NCI-H1436 (cell line): ENCODE measurements at places on chromosomes 6 and 20.

- no peak for DNase-seq
Observed at GRCh38 chr6:165652766-165653165, 10.3 kb downstream of the PDE10A start.

- DNase-seq = no peak
Observed at GRCh38 chr6:83467620-83468036, 36.8 kb upstream of the ME1 start.

DNA sequence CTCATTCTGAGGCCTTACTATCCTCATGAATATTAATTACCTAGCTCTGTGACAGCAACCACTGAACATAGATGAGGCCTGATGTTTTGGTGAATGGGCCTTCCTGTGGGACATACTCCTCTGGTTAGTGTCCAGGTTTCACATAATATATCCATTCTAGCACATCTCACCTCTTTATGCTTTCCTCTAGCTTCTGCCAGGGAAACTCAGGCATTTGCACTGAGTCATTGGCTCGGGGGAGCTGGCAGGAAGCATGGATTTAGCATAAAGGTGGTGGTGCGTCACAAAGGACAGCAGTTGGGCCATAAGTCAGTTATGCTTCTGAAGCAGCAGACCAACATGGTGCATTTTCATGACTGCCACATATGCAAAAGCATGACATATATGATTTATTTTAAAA is 37.5 kb upstream of the TMEM170B start:
- DNase-seq = no peak

DNA sequence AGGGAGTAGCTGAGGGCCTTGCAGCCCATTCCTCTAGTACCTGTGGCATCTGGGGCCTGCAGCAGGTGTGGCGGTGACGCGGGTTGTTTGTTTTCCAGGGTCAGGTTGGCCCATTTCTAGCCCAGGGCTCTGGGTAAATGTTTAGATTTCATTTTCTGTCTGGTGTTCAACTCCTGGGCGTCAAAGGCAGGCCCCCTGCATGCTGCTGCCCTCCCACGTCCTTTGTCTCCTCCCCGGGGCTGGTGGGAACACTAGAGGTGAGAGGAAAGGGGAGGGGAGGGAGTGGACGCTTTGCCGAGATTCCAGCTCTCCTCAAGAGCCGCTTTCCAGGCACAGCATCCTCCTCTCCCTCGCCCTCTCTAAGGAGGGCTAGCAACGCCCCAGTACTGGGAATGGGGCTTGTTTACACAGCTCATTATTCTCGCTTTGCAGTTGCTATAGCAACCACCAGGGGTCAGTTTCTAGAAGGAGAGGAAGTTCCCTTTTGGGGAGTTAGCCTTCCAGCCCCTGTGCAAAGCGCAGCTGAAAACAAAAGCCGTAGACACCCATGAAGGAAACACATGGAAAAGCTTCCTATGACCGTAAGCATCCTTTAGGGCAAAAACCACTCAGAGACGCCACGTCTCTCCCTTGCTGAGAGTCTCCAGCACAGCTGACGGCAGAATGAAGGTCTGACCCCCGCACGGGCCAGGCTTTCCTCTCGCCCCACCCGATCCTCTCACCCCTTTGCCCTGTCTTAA is 170.6 kb downstream of the LY86 start:
- peak; percentile 43 for DNase-seq

DNA sequence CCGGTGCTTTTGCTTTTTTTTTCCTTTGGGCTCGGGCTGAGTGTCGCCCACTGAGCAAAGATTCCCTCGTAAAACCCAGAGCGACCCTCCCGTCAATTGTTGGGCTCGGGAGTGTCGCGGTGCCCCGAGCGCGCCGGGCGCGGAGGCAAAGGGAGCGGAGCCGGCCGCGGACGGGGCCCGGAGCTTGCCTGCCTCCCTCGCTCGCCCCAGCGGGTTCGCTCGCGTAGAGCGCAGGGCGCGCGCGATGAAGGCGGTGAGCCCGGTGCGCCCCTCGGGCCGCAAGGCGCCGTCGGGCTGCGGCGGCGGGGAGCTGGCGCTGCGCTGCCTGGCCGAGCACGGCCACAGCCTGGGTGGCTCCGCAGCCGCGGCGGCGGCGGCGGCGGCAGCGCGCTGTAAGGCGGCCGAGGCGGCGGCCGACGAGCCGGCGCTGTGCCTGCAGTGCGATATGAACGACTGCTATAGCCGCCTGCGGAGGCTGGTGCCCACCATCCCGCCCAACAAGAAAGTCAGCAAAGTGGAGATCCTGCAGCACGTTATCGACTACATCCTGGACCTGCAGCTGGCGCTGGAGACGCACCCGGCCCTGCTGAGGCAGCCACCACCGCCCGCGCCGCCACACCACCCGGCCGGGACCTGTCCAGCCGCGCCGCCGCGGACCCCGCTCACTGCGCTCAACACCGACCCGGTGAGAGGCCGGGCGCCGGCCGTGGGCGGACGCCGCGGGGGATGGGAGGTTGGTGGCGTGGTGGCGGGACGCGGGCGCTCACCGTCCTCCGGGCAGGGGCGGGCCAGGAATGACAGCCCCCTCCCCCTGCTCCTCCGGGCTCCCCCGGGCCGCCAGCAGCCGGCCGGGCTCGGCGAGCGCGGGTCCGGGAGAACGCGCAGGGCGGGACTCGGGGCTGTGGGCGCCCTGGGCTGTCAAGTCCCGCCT is 606 bp downstream of the ID4 start:
- no peak for DNase-seq

DNA sequence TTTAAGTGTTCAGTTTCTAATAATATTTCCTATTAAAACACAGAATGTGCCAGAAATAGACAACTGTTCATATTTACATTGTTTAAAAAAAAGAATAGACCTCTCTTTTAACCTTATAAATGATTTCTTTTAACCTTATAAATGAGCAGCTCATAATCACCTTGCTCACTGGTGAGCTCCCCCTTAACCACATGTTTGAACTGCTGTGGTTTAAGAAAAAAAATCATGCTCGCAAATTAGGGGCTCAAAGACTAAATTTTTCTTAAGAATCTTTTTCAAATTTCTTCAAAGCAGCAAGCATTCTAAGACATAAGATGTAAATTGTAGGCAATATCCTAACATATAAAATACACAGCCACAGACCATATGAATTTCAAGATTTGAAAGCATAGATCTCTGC is 32.8 kb downstream of the FAM8A1 start:
- no peak for DNase-seq

DNA sequence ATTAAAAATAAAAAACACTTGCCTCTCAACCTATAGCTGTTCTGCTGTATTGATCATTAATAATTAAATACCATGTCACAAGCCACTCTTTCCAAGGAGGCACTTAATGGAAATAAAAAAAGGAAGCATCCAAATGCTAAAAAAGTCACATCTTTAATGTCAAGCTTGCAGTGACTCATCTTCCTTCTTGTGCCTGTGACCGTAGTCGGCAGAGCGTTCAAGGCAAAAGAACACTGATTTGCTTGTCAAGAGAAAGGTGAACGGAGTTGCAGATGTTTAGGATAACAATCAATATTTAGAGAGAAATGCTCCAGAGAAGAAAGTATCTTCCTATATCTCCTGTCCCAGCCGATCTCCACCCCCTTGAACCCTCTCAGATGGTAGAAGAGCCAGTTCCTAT is 341.0 kb upstream of the OPRM1 start:
- no peak for DNase-seq

GRCh38 chr20:56628873-56629463 is at the start of gene TFAP2C:
Gene TFAP2C, plus strand, starts transcription at chr20:56629306. Its CDS starts 239 bp downstream, at chr20:56629545.
- no peak for DNase-seq

- DNase-seq = no peak
Observed at GRCh38 chr6:132616677-132617076, 7.4 kb downstream of the TAAR2 start.

GRCh38 chr20:51118216-51118615 is 95.3 kb upstream of the KCNG1 start:
- no peak for DNase-seq

GRCh38 chr6:12280458-12280857 is 9.7 kb upstream of the EDN1 start:
- DNase-seq = no peak

DNA sequence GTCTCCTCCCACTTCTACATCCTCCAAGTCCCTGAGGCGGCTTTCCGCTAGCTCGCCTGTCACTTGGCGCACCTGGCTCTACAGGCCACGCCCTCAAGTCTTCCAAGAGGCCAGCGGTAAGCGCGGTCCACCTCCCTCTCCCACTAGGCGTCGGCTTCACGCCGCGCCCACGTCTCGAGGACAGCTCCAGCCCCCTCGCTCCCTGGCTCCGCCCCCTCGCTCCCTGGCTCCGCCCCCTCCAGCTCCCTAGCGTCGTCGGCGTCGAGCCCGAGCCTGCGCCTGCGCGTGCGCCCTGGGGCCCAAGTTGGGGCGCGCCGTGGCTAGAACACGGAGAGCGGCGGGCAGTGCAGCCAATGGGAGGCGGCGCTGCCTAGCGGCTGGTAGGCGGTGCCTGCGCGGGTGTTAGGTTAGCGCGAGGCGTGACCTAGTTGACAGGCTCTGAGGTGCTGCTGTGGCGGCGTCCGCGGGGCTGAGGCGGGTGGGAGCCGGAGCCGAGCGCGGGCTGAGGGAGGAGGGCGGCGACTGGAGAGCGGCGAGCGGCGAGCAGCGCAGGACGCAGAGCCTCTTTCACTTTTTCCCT is at the start of gene MACROD2:
MACROD2 (plus strand) TSS at position 431 of the 580 bp plus-strand sequence.
- DNase-seq = peak; percentile 96

- no peak for DNase-seq
Observed at GRCh38 chr20:44532981-44533331, 11.1 kb upstream of the SERINC3 start.

- DNase-seq = peak; percentile 35
Observed at GRCh38 chr6:125839471-125839870, 48.7 kb downstream of the NCOA7 start.

GRCh38 chr20:36604952-36605398 is 604 bp upstream of the RAB5IF start:
- DNase-seq = peak; percentile 15

- no peak for DNase-seq
Observed at GRCh38 chr6:136647363-136647852, 97.2 kb upstream of the MAP7 start.

GRCh38 chr6:165298875-165299274 is 10.5 kb downstream of the C6orf118 start:
- DNase-seq = no peak

DNA sequence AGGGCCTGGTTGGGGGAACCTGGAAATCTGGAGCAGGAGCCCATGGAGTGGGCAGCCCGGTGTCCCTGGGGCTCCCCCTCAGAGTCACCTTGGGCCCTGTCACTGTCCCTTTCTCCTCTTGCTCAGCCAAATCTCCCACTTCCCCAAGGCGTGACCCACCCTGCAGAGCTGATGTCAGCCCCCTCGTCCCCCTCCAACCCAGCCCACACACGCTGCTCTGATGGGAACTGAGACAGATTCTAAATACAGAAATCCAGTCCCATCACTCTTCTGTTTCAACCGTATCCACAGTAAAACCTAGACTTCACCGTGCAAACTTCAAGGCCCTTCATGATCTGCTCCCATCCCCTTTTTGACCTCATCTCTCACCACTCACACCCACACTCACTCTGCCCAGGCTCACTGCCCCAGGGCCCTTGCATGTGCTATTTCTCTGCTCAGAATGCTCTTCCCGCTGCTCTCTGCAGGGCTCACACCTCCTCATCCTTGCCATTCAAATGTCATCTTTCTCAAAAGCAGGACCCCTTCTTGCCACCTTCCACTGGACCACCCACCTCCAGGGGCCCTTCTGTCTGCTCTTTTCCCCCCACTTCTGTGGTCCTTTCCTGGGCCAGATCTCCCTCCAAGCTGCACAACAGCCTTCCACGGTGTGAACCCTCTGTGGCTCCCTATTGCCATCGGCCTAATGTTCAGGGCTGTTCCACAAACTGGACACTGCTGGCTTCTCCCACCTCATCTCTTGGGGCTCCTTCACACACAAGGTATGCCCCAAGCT is 16.6 kb downstream of the TGM2 start:
- DNase-seq = no peak

GRCh38 chr20:49279677-49280462 is 2.0 kb upstream of the ZNFX1 start:
- DNase-seq = no peak
